ENCODE measurements at places on chromosomes 7 and 10. TPM values are rescaled to one million over a fixed set of nuclear protein-coding genes. Genes with fewer than 3 reads are reported as not detected.

Gene MYOZ1
- not detected for total RNA-seq

Gene SRGN
- 288 TPM for total RNA-seq

Gene SEC23IP
- 6.1 TPM for total RNA-seq

Gene ANKRD30A
- not detected for total RNA-seq

Gene PAX2
- total RNA-seq: not detected

Gene ECHS1
- 100 TPM for total RNA-seq

Gene GPR22
- not detected for total RNA-seq

Gene HTRA1
- 42.1 TPM for total RNA-seq

Gene THSD7A
- 0.20 TPM for total RNA-seq

Gene BICC1
- 91.3 TPM for total RNA-seq

Gene KIAA1549
- total RNA-seq: 0.58 TPM

DNA sequence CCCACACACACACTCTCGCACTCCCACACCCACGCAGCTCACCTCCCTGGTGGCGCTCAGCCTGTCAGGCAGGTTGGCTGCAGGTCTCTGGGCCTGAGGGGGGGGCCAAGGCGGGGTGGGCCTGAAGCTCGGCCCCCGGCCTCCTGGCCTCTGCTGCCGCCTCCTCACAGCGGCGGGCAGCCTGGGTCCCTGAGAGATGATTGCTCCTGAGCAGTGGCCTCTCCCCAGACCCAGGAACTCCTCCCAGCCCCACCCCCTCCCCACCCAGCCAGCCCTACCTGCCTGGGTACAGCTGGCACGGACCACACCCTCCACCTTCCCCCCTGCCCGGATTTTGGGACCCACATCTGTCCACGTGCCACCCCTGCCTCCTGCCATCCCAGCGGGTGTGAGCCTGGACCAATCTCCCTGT lies 4.6 kb upstream of the TMEM184A start:
- no peak for DNase-seq

- DNase-seq: no peak
These were observed 26.5 kb downstream of the LMTK2 start for GRCh38 chr7:98133181-98133580.

DNA sequence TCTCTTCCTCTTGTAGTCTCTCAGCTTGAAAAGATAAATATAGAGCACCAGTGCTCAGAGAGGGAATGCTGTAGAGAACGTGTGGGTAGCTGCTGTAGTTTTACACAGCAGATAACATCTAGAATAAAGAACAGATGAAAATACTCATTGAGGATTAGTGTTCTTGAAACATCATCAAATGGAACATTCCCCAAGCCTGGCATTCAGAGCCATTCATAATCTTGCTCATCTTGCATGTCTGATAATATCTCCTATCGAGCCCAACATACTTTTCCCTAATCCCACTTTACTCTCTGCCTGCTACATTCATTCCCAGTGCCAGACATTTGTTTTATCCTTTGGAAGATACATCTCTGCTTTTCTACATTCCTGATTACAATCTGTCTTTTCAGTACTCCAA lies 35.2 kb downstream of the MCU start:
- DNase-seq: no peak

DNA sequence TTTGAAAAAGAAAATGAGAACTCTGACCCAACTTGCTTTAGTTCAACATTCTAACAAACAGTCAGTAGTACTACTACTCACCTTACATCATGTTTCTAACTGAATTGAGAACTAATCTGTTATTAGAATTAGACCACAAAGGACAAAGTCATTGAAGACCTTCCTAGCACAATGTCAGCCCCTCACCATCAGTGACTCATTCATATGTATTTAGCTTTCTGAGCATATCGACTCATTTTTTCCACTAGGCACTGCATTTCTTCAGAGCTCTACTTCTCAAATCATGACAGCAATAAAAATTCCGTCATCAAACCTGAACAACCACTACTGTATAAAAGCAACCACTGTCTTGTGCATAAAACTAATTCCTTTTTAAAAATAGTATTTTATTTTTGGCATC lies 4.4 kb upstream of the LRRN3 start:
- no peak for DNase-seq

- no peak for DNase-seq
These were observed 168.3 kb upstream of the MBL2 start for GRCh38 chr10:52940921-52941320.

GRCh38 chr10:75021379-75022249 lies 89.8 kb upstream of the SAMD8 start:
- no peak for DNase-seq

- DNase-seq: no peak
These were observed 26.5 kb upstream of the STARD3NL start for GRCh38 chr7:38151556-38151955.

DNA sequence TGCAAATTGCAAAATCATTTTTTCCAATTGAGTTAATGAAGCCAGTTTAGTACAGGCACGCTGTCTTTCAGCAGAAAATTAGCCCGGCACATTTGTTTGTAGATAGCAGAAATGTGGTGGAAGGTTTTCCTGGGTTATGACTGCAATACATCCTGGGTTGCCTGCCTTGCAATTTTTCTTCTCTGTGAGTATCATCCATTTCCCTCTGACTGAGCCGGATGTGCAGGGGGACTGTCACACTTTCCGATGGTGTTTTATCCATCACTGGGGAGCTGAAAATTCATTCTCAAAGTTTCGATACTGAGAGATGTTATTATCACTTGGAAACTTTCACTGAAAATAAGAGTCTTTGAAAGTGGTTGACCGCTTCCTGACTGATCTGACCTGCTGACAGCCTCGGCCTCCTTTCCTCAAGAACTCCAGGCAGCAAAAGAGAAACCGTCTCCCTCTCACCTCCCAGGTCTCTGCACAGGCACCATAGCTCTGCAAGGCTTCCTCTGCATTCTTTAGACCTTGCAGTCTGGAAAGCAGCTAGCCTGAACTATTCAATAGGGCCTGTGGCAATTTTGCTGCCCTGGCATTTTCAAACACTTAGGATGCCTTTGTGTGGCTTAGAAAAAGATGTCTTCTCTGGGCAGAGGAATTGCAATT lies 320.8 kb upstream of the NRP1 start:
- DNase-seq: no peak

- no peak for DNase-seq
These were observed 18.2 kb downstream of the DPYSL4 start for GRCh38 chr10:132204781-132205473.

DNA sequence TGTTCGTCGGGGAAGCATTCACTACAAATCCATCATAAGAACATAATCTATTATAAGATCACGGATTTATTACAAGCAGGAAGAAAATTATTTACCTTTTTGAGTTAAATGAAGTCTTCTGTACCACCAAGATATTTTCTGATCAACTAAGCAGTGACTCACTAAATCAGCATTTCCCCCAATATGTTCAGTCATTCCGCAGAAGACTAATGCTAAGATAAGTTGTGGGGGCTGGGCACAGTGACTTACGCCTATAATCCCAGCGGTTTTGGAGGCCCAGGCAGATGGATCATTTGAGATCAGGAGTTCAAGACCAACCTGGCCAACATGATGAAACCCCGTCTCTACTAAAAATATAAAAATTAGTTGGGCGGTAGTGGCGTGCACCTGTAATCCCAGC lies 144.2 kb upstream of the EGR2 start:
- no peak for DNase-seq

DNA sequence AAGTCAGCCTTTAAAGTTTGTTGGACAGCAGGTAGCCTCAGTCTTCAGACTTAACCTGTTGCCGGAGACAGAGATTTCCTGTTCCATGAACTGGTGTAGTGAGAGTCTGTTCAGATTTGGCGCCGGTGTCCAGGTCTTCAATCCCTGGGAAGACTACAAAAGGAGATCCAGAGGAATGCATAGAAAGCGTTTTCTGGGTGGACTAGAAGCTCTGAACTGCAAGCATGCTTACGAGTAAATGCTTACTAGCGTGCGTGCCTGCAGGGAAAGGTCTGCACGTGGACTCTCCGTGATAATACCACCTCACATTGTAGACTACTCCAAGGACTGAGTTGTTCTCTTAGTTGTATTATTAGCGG lies 878 bp downstream of the GLRX3 start:
- DNase-seq: peak; percentile 50

- DNase-seq: no peak
These were observed 260.8 kb downstream of the SNX13 start for GRCh38 chr7:17679458-17679857.

DNA sequence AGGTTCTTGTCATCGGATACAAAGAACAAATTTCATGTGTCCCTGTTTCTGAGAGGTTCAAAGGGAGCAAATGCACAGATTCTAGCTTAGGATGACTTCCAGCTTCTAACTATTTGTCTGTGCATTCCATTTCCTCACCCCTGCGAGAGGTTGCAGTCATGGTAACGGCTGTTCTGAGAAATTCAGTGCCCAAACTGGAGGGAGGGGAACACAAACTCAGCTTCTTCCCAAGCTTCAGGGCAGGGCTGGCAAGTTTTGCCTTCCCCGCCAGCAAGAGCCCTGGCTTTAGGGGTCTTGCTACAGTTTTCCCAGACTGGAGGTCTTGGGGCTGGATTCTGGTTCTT lies 11.1 kb downstream of the FAS start:
- no peak for DNase-seq

GRCh38 chr10:72105710-72106109 lies 17.4 kb upstream of the SPOCK2 start:
- DNase-seq: no peak

DNA sequence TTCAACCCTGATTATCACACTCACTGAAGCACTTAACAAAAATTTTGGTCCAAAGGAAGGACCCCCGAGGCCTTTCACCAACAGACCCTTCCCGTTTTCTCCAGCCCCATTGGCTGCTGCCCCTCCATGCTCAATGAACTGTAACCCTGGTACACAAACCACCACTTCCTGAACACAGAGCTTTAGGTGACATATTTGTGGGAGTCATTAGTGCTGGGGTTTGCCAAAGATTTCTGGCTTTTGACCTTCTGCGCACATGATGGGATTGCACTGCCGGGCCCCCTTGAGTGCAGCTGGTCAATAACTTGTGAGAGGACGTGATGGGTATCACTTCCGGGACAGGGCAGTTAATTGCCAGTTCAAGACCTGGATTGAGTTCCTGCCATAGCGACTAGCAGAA lies 9.0 kb upstream of the CAMK1D start:
- DNase-seq: no peak

GRCh38 chr7:157831143-157831905 lies 494.5 kb downstream of the DNAJB6 start:
- no peak for DNase-seq

DNA sequence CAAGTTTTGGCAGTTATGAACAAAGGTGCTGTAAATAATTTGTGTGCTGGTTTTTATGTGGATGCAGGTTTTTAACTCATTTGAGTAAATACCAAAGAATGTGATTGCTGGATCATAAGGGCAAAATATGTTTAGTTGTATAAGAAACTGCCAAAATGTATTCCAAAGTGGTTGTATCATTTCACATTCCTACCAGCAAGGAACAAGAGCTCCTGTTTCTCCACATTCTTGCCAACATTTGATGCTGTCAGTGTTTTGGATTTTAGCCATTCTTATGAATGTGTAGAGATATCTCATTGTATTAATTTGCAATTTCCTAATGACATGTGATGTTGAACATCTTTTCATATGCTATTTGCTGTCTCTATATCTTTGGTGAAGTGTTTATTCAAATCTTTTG lies 207.3 kb upstream of the LRGUK start:
- no peak for DNase-seq

GRCh38 chr7:76057813-76058145 lies 9.9 kb downstream of the MDH2 start:
- no peak for DNase-seq

- DNase-seq: no peak
These were observed 10.3 kb downstream of the PNPLA8 start for GRCh38 chr7:108515630-108516029.

DNA sequence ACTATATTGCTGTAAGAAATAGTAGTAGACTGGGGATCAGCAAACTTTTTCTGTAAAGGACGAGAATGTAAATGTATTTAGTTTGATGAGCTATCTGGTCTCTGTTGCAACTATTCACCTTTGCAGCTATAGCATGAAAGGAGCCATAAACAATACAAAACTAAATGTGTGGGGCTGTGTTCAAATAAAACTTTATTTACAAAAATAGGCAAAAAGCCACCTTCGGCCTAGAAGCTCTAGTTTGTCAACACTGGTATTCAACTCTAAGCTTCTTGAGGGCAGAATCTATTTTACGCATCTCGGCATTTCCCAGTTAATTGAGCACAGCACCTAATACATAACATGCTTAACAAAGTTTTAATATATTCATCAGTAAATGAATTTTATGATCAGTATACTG lies 181.4 kb downstream of the SEMA3E start:
- DNase-seq: no peak

- DNase-seq: no peak
These were observed 52.1 kb downstream of the INSIG1 start for GRCh38 chr7:155349601-155350331.

GRCh38 chr7:142898377-142899170 lies 13.0 kb upstream of the TRPV6 start:
- DNase-seq: no peak

DNA sequence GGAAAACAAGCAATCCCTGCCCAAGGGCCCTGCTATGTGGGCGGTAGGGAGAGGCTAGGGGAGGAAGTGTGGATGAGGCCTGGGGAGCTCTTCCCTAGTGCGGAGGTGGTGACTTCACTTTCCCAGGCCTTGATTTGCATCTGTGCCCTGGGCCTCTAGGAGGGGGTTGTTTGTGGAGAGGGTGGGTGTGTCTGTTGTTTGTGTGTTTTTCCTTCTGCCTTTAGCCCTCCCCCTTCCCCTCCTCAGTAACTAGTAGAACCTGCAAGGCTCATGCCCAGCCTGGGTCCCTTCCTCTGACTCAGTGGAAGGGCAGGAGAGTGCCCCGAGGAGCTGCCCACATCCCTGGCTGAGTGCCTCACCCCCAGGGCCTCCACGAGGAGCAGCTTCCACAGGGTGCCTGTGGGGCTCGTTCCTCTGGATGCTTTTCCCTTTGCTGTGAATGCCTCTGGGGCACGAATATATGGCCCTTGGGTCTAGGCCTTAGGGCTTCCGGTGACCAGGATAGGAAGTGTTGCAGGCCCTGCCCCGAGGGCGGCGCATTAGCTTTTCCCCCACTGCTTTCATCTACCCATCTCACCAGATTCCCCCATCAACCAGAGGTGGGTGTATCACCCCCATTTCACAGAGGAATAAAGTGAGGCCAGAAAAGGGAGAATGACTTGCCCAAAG lies 89.4 kb upstream of the DUSP5 start:
- DNase-seq: peak; percentile 78
